ENCODE measurements at places on chromosomes 1 and 21.
A peak's percentile ranks its signal among the peaks of the same experiment; 100 is the strongest.

GRCh38 chr1:183632114-183632513, 3.5 kb downstream of the ARPC5 start:
- no peak for DNase-seq

- no peak for DNase-seq
These were observed 22.1 kb downstream of the SPOCD1 start for GRCh38 chr1:31793586-31794285.

DNA sequence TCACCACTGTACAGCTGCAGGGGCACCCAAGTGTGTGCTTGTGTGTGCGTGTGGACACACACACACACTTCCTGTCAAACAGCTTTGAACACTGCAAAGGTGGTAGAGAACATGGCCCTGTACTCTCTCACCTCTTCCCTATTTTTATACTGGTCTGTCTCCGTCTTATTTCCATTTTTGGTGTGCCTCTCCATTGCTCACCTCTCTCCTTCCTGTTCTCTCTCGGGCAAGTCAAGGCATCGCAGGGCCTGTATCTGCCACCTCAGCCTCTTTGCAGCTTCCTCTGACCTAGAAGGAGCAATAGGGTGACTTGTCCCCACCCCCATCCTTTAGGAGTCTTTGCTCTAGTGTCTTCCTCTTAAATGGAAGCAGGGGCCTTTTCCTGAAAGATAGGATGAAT, 2.2 kb downstream of the SMCP start:
- DNase-seq: no peak

DNA sequence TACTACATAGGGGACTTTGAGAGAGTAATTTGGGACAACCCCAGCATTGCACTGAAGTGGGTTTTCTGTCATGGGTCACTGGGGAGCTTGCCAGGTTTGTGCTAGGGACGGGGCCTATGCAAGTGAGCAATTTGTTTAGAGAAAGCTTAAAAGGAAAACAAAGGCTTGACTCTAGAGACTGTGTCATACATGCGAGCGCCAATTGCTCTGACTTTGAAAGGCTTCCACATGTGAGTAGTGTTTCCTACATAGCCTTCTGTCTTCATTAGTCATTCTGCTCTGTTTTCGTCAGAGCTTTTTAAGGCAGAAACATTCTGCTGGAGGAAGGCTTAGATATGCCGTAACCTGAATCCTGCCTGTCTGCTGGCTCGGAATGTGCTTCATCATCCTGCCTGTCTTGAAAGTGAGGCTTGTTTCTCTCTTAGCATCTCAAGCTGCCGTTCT, 28.4 kb downstream of the TRIM45 start:
- peak; percentile 99 for DNase-seq

DNA sequence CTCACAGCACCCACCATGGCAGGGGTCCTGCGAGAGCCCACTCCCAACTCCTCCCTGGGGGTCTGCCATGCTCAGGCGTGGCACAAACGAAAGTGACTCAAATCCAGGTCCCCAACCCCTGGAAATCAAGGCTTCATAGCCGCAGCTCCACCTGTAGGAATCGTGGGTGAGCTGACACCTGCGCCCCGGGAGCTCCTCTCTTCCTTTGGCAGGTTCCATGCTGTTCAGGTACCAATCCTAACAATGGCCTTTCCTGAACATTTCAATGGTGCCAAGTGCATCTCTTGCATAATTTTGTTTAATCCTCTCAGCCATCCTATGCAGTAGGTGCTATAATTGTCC, 28.9 kb upstream of the NPPB start:
- DNase-seq: no peak

DNA sequence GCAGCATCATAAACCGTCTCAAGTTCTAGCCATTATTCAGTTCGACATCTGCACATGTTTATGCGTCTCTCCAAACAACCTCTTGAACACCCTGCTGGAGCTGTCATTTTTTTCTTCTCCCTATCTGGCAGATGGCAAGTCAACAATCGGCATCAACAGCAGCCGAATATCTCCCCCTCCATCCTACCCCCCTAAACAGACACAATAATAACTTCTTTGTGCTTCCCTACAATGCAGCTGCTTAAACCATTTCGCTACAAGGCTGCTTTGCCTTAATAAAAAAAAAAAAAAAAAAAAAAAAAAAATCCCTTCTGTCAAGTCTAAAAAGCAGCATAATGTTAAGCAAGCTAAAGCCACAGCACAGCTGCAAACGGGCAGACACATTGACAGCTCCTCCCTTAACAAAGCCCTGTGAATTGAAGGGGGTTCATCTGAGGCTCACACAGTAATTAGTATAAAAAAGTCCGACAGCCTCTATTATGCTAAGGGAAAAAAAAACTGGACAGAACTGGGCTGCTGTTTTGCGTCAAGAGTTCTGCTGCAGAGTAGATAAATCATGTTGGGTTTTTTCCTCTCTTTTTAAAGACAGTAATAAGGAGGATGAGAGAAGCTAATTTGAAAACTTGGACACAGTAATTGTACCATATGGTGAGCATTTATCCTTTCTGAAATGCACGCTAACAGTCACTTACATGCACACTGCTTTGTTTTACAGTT, 136.4 kb downstream of the AKT3 start:
- no peak for DNase-seq

GRCh38 chr1:93865253-93865652, 13.8 kb downstream of the DNTTIP2 start:
- DNase-seq: no peak

GRCh38 chr1:148308832-148309458, 156.9 kb upstream of the NBPF11 start:
- peak; percentile 9 for DNase-seq

- peak; percentile 99 for DNase-seq
These were observed at the start of gene CIART for GRCh38 chr1:150281758-150282557. Gene CIART, plus strand, starts transcription at chr1:150282554. Its CDS starts 714 bp downstream, at chr1:150283268.
